ENCODE measurements at places on chromosomes 6 and 20. TPM values are rescaled to one million over a fixed set of nuclear protein-coding genes. Genes with fewer than 3 reads are reported as not detected.

DNA sequence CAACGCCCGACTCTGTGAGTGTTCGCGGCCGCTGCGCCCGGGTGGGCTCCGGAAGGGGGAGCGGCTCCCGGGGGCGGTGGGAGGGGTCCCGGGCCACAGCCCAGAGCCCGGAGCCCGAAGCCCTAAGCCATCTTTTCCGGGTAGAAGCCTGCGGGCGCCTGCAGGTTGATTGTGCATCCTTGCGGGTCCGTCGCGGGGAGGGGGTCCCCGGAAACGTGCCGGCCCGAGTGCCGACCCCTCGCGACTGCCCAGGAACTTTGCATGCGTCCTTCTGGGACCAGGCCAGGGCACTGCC lies 413 bp downstream of the PTPRA start:
- peak overlapping the region; percentile 49 for H3K27ac ChIP-seq
- peak; percentile 55 for DNase-seq
- H3K4me1 ChIP-seq = peaks cover 57% of the 10 kb centered on the region
- H3K4me3 ChIP-seq = peak overlapping the region; percentile 77

GRCh38 chr6:74280130-74280692 lies 584.2 kb downstream of the CD109 start:
- H3K4me3 ChIP-seq = no peak overlapping the region
- H3K27ac ChIP-seq = no peak overlapping the region
- no peaks in the 10 kb centered on the region for H3K27me3 ChIP-seq
- no peaks in the 10 kb centered on the region for H3K36me3 ChIP-seq
- H3K4me1 ChIP-seq = no peaks in the 10 kb centered on the region
- no peak for DNase-seq

GRCh38 chr6:43697421-43697820 lies 9.8 kb upstream of the MRPS18A start:
- H3K4me3 ChIP-seq = no peak overlapping the region
- DNase-seq = no peak
- H3K27me3 ChIP-seq = peaks cover 20% of the 10 kb centered on the region
- no peak overlapping the region for H3K27ac ChIP-seq

- H3K27ac ChIP-seq = no peak overlapping the region
- peaks cover 40% of the 10 kb centered on the region for H3K27me3 ChIP-seq
- peak; percentile 29 for DNase-seq
- no peak overlapping the region for H3K4me3 ChIP-seq
Measured at GRCh38 chr20:62688855-62689460, 19.7 kb upstream of the NTSR1 start.

DNA sequence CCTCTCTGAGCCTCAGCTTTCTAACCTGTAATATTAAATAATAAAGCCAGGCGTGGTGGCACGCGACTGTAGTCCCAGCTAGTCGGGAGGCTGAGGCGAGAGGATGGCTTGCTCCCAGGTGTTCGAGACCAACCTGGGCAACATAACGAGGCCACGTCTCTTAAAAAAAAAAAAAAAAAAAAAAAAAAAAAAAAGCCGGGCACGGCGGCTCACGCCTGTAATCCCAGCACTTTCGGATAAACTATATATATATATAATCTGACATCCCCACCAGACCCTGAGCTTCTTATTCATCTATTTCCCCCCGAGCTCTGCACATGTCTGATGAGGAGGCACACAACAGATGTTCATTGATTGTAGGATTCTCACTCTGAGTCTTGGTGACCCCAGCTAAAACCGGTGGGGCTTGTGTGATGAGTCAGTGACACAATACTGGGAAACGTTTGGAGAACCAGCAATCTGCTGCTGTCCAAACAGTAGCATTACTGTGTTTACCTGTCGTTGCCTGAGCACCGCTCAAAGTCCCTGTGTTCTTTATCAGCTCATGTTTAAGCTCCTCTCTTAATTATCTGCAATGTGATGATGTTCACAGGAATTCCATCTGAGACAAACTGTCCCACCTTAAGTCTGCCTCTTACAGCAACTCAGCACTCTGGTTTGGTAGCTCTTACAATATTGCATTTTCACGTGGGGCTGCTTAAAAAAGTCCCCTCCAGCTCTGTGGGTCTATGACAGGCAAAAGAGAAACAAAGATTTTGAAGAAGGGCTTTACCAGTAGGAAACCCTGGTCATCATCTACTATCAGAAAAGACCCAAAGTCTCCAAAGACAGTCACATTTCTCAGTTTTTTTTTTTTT lies 1.0 kb upstream of the SPATA2 start:
- peak overlapping the region; percentile 90 for H3K4me3 ChIP-seq
- peaks cover 63% of the 10 kb centered on the region for H3K4me1 ChIP-seq
- H3K36me3 ChIP-seq = no peaks in the 10 kb centered on the region
- DNase-seq = peak; percentile 100
- peak overlapping the region; percentile 97 for H3K27ac ChIP-seq

- H3K4me1 ChIP-seq = peaks cover 30% of the 10 kb centered on the region
- H3K27me3 ChIP-seq = peaks cover 3% of the 10 kb centered on the region
- peak; percentile 42 for DNase-seq
- H3K36me3 ChIP-seq = no peaks in the 10 kb centered on the region
Measured at GRCh38 chr6:113860181-113860955, 3.2 kb downstream of the MARCKS start.

- peaks cover 35% of the 10 kb centered on the region for H3K36me3 ChIP-seq
- H3K27ac ChIP-seq = no peak overlapping the region
- no peaks in the 10 kb centered on the region for H3K27me3 ChIP-seq
- peaks cover 82% of the 10 kb centered on the region for H3K4me1 ChIP-seq
- no peak overlapping the region for H3K4me3 ChIP-seq
- no peak for DNase-seq
Measured at GRCh38 chr6:3442431-3443220, 14.2 kb downstream of the SLC22A23 start.

DNA sequence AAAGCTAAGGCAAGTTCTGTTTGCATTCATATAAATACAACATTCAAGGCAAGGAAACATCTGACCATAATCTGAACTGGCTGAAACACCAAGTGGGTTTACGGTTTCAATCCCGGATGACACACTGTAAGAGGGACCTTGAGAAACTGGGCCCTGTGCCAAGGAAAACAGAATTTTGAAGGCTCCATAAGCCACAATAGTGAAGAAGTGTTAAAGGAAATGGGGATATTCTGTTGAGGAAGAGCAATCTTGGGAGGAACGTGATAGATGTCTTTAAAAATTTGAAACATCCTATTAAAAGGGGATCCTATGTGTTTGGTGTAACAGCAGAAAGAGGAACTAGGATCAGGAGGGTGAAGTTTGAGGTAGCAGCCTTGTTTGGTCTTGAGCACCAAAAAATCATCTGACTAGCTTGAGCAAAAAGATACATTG lies 82.4 kb upstream of the TAB2 start:
- H3K4me1 ChIP-seq = peaks cover 24% of the 10 kb centered on the region
- H3K36me3 ChIP-seq = no peaks in the 10 kb centered on the region
- no peak overlapping the region for H3K27ac ChIP-seq
- peak; percentile 54 for DNase-seq
- no peak overlapping the region for H3K4me3 ChIP-seq
- H3K27me3 ChIP-seq = peaks cover 15% of the 10 kb centered on the region

- no peaks in the 10 kb centered on the region for H3K27me3 ChIP-seq
- H3K4me3 ChIP-seq = no peak overlapping the region
- peaks cover 27% of the 10 kb centered on the region for H3K4me1 ChIP-seq
- DNase-seq = no peak
- H3K36me3 ChIP-seq = peaks cover 20% of the 10 kb centered on the region
Measured at GRCh38 chr6:3009930-3010329, 10.2 kb downstream of the NQO2 start.

- H3K27me3 ChIP-seq = no peaks in the 10 kb centered on the region
- H3K4me3 ChIP-seq = no peak overlapping the region
- no peak overlapping the region for H3K27ac ChIP-seq
- H3K4me1 ChIP-seq = peaks cover 22% of the 10 kb centered on the region
- H3K36me3 ChIP-seq = no peaks in the 10 kb centered on the region
- no peak for DNase-seq
Measured at GRCh38 chr20:16129411-16129810, 443.8 kb downstream of the KIF16B start.

DNA sequence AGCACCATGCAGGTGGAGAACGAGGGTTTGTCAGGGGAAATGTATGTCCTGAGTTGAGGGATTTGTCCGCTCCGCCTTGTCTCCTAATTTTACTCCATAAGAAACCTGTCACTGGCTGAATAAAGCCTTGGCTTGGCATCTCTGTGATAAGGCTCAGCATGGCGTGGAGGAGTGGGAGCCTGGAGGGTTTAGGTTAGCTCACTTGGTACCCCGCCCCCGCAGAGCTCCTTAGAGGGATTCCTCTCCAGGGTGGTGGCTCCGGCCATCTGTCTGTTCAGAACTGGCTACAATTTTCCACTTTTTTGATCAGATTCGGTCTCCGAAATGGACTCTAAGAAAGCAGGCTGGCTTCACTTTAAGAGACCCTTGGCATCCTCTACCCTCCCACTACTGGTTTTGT lies 192.2 kb upstream of the SYNDIG1 start:
- H3K36me3 ChIP-seq = no peaks in the 10 kb centered on the region
- DNase-seq = no peak
- H3K27ac ChIP-seq = no peak overlapping the region
- no peak overlapping the region for H3K4me3 ChIP-seq
- no peaks in the 10 kb centered on the region for H3K4me1 ChIP-seq

DNA sequence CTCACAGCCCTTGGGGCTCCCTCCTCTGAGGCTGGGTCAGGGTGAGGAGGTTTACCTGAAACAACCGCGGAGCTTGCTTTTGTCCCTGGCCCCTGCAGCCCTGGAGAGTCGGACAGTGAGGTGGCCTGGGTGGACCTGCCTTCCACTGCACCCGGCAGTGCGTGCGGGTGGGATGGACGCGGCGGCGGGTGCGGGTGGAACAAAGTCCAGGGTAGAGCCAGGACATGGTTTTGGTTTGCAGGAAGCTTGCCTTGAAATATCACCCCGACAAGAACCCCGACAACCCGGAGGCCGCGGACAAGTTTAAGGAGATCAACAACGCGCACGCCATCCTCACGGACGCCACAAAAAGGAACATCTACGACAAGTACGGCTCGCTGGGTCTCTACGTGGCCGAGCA lies 27.1 kb downstream of the UCKL1 start:
- no peak overlapping the region for H3K27ac ChIP-seq
- DNase-seq = no peak
- peaks cover 54% of the 10 kb centered on the region for H3K36me3 ChIP-seq
- no peaks in the 10 kb centered on the region for H3K27me3 ChIP-seq

- no peaks in the 10 kb centered on the region for H3K4me1 ChIP-seq
- no peaks in the 10 kb centered on the region for H3K27me3 ChIP-seq
- DNase-seq = no peak
- H3K27ac ChIP-seq = no peak overlapping the region
- H3K36me3 ChIP-seq = peaks cover 12% of the 10 kb centered on the region
- H3K4me3 ChIP-seq = no peak overlapping the region
Measured at GRCh38 chr6:150925976-150926375, 60.5 kb downstream of the MTHFD1L start.

DNA sequence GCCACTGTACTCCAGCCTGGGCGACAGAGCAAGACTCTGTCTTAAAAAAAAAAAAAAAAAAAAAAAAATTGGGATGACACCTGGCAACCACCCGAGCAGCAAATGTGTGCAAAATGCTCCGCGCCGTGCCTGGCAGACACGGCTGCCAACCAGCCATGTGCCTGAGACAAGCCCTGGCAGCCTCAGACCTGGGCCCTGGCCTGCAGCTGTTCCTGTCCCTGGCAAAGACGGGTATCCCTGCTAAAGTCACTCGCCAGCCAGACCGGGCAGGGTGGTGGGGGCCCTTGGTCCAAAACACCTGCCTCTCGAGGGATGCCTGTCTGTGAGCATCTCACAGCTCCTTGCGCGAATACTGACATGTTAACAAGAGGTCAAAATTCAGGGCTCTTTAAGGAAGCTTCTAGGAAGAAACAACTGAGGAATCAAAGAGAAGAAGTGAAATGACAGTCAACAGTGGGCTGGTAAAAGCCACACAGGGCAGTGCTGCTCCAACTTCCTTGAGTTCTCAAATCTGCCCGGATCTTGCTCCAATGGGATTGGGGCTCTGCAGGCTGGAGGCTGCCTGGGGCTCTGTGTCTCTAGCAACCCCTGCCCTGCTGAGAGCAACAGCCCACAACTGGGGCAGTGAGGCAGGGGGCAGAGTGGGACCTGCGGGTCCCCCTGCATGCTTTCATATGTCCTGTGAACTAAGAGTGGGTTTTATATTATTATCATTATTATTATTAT lies 53.4 kb downstream of the SYTL3 start:
- no peaks in the 10 kb centered on the region for H3K36me3 ChIP-seq
- H3K4me1 ChIP-seq = peaks cover 26% of the 10 kb centered on the region
- peaks cover 26% of the 10 kb centered on the region for H3K27me3 ChIP-seq
- no peak overlapping the region for H3K4me3 ChIP-seq
- no peak for DNase-seq

DNA sequence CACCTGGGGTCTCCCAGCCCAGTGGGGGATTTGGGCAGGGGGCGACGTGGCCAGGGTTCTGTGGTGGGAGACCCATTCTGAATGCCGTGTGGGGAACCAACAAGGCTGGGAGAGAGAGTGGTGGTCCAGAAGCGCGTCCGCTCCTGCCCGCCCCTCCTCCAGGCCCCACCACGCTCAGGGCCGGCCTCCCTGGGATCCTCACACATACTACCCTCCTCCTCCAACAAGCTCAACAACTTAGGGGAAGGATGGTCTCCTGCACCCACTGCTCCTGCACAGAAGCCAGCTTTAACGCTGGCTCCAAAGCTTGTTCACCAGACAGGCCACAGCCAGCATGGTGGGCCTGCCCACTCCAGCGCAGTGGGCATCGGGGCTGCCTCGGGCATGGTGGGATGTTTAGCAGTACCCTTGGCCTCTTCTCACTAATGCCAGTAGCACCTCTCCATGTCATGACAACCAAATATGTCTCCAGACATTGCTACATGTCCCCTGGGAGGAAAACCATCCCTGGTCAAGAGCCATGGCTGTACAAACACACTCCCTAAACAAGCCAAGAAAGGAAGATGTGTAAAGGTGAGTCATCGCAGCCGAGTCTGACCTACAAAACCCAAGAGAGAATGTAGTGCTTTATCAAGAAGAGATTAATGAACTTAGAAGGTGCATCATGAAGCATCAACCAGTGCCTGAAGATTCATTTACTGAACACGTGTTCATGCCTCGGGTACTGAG lies 75.7 kb downstream of the BMP7 start:
- H3K4me3 ChIP-seq = no peak overlapping the region
- no peaks in the 10 kb centered on the region for H3K4me1 ChIP-seq
- peaks cover 10% of the 10 kb centered on the region for H3K27me3 ChIP-seq
- no peaks in the 10 kb centered on the region for H3K36me3 ChIP-seq
- H3K27ac ChIP-seq = no peak overlapping the region

DNA sequence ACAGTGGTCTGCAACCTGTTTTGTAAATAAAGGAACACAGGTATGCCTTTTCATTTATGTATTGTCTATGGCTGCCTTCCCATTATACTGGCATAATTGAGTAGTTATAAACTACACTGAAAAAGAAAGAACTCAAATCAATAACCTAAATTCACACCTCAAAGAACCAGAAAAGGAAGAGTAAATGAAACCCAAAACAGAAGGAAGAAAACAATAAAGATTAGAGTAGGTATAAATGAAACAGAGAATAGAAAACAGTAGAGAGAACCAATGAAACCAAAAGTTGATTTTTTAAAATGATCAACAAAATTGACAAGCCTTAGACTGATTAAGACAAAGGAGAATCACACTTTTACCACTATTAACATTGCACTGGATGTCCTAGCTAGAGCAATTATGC lies 34.7 kb downstream of the FAM184A start:
- H3K4me3 ChIP-seq = no peak overlapping the region
- H3K36me3 ChIP-seq = no peaks in the 10 kb centered on the region
- H3K27me3 ChIP-seq = no peaks in the 10 kb centered on the region
- H3K4me1 ChIP-seq = no peaks in the 10 kb centered on the region

GMDS gene
- 59.6 TPM for total RNA-seq

CLPSL1 gene
- total RNA-seq = not detected

AGPAT1 gene
- 40.4 TPM for total RNA-seq

TRAPPC3L gene
- not detected for total RNA-seq

ADGRB3 gene
- not detected for total RNA-seq

PGM3 gene
- 231 TPM for total RNA-seq

Data from HepG2 (cell line).